T-helper 22 cell (primary cell): ENCODE measurements at places on chromosomes 2 and 18.

DNA sequence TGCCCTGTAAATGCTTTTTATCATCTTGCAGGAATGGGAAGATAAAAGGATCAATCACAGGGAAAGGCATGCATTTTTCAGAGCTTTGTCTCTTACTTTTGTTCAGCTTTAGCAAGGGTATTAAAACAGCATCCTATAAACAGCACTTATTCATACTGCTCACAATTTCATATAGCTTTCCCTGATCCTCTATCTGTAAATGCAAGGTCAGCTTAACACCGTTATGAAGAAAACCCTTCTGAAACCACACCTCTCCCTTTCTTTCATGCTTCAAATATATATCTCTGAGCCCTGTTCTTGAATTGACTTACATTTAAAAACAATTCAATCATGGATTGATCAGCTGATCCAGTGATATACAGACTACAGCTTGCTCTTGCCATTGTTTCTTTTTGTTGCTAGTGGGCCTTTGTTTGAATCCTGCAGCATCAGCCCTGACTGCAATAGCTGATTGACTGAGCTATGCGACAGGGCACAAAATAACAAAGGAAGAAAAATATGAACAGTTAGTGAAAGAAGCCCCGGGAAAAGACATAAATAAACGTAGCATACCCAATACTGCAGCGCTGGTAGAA is 795.5 kb upstream of the CDH2 start:
- no peak for DNase-seq

- DNase-seq = no peak
Observed at GRCh38 chr2:151999053-151999452, 99.8 kb downstream of the CACNB4 start.

DNA sequence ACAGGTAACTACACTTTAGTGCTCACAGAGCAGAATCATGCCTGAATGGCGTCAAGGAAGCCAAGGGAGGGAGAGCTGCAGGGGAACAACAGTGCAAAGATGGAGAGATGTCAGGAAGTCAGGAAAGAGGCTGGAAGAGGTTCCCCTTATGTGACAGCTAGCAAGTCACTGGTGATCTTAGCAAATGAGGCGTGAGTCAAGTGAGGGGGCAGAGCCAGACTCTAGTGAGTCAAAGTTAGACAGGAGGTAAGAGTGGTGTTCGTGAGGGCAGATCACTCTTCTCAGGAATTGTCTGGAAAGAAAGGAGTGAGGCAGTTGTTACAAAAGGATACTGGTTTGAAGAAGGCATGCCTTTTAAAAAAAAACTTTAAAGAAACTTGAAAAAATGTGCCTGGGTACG is 87.1 kb downstream of the MEP1B start:
- DNase-seq = no peak

- DNase-seq = no peak
Observed at GRCh38 chr18:50183556-50183955, 11.4 kb downstream of the MYO5B start.

DNA sequence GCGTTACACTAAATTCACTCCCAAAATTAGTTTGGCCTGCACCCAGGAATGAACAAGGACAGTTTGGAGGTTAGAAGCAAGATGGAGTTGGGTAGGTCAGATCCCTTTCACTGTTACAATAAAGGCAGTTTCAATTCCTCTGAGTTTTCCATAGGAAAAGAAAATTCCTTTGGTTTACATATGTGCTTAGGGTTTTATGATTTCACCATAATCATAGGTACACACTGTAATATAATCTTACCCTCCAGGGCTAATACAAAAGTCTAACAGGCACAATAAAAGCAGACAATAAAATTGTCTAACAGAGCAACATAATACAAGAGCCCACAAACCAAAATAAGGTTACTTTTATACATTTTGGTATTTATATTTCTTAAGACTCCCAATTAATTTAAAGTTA is 391.5 kb upstream of the KCNJ3 start:
- no peak for DNase-seq

DNA sequence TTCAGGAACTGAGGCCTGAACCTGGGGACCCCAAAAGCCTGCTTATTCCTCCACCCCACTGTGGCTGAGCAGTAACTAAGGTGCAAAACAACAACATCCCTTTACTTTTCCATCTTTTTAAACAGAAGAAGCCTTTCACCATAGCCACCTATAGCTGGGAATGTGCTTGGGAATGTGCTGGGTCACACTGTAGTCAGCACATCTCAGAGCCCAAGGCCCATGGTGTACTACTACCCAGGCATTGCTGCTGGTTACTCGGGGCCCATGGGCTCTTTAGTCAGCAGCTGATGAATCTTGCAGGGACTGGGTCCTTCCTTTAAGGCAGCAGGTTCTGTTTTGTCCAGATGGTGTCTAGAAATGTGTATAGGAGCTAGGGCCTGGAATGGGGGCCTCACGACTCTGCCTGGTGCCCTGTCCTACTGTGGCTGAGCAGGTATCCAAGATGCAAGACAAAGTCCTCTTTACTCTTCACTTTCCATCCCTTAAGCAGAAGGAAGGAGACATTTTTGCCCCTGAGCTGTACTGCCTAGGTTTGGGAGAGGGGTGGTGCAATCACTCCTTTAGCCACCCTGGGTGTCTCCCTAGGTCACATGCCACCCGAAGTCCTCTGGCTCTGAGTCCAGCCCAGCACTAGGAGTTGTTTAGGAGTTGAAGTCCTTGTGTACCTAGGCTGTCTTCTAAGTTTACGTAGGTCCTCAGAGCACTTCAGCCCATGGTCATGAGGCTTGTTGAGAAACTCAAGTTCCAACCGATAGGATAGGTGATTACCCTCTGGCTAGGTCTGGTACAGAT is 70.1 kb downstream of the OXER1 start:
- no peak for DNase-seq

GRCh38 chr2:200625282-200625681 is 39.5 kb downstream of the AOX1 start:
- DNase-seq = no peak

GRCh38 chr2:200929334-200930249 is 33.9 kb downstream of the ORC2 start:
- DNase-seq = no peak

DNA sequence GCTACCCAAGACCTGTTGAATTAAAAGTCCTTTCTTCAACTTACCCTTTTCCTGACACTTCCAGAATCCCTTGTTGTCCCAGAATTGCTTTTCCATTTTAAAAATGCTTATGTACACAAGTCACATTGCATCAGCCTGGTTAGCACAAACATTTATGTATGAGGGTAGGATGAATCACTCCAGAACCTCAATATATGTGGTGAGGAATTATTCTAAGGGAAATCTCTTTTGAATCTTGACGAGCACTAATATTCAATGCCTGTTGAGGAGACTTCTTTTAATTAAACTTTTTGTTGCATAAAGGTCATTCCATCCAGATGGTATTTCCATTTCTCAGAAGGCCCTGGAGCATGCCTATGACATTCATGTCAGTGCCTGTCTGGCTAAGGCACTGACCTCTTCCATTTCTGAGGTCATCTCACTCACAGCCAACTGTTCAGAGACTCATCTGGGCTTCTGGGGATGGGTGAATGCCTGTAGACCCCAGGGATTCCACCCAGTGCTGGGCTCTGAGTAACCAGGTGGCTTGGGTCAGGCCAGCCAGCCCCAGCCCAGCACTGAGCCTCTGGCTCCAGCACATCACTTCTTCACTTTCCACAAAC is 28.2 kb downstream of the ACMSD start:
- DNase-seq = no peak

GRCh38 chr2:223914324-223914723 is 30.8 kb downstream of the WDFY1 start:
- no peak for DNase-seq

GRCh38 chr2:85215448-85216401 is 82.5 kb downstream of the TCF7L1 start:
- DNase-seq = no peak

- DNase-seq = no peak
Observed at GRCh38 chr2:44351676-44352075, 9.6 kb downstream of the PREPL start.

DNA sequence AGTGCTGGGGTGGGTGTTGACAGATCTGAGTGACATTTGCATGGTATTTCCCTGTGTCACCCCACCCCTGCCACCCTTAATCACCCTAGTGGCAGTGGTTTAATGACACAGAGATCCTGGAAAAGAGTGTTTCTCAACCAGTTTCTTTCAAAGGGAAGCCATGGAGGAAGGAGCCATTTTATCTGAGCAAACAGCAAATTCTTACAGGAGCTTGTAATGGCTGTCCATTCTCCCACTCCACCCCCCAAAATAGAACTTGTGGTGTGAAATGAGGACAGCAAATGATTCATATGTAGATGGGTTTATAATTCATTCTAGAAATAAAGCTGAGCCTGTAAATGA is 51.5 kb downstream of the CDC42EP3 start:
- no peak for DNase-seq

- DNase-seq = no peak
Observed at GRCh38 chr2:19187323-19188020, 171.0 kb downstream of the OSR1 start.

- DNase-seq = no peak
Observed at GRCh38 chr2:105763076-105763475, 18.4 kb downstream of the NCK2 start.

DNA sequence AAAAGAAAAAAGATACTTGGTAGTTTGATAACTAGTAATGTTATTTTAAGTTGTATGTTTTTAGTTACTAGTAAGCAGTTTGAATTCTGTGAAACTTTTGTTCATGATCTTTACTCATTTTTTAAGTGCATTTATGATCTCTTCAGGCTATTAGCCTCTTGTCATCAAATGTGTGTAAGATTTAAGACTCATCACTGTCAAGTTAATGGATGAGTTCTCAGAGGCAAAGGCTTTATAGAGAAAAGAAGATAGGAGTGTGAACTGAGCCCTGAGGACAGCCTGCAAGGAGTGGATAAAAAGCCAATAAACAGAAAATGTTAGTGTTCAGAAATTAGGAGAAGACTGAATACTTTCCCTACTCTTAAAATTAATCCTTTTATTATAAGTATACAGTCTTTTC is 13.5 kb downstream of the NDUFV2 start:
- no peak for DNase-seq

GRCh38 chr2:235551965-235552364 is 58.1 kb downstream of the AGAP1 start:
- DNase-seq = no peak

DNA sequence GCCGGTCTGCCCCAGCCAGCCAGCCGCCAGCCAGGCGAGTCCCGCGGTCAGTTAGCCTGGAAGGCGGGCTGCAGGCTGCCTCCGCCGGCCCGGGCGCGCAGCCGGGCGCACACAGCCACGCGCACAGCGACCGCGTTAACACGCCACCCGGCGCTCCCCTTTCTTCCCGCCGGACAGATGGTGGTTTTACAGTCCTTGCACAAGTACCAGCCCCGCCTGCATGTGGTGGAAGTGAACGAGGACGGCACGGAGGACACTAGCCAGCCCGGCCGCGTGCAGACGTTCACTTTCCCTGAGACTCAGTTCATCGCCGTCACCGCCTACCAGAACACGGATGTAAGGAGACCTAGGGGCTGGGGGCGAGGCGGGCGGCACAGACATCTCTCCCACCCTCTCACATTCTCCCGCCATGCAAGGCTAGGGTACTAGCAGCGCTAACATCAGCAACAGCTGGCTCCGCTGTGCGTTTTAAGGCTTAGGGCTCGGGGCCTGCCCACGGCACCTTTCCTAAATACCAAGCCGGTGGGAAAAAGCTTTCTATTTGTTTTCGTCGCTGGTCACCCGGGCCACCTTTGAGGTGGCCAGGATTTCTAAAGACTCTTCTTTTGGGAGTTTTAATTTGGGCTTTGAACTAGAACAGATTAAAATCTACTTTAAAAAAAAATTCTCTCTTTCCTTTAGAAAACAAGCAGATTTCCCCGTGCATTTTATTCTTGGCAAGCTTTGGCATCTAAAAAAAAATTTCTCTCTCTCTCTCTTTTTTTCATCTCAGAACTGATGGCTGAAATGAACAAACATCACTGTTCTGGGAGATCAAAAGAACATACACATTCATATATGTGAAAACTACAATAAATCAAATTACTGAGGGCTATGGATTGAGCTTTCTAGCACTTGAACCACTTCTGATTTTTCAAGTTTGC is 2.9 kb downstream of the TBR1 start:
- no peak for DNase-seq

DNA sequence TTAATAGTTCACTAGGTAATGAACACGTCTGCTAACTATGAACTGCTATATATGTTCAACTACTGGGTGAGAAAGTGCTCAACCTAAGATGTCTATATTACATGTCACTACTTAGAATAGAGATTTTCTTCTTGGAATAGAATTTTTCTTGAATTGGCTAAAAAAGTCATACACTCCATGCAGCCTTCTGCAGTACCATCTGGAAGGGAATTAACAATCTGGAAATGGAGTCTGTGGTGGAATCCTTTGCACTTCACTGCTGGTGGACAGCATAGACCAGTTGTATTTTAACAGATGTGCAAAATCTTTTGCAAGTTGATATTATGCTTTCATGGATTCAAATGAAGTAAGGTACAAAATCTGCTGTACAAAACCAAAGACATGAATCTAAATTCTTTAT is 799.6 kb downstream of the KCNJ3 start:
- DNase-seq = no peak

DNA sequence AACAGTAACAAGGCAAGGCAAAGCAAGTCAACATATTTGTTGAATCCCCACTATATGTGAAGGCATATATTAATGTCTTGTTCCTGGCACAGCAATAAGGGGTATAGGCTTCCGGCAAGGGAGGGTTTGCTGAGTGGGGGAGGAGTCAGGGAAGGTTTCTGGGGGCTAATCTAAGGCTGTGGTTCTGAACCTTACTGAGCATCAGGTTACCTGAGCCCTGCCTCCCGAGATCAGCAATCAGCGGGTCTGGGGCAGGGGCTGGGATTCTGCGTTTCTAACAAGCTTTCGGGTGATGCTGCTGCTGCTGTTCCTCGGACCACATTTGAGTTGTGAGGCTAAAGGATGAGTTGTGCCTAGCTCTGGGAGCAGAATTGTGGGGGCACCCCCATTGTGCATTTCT is 401.7 kb upstream of the SPRED2 start:
- DNase-seq = no peak

DNA sequence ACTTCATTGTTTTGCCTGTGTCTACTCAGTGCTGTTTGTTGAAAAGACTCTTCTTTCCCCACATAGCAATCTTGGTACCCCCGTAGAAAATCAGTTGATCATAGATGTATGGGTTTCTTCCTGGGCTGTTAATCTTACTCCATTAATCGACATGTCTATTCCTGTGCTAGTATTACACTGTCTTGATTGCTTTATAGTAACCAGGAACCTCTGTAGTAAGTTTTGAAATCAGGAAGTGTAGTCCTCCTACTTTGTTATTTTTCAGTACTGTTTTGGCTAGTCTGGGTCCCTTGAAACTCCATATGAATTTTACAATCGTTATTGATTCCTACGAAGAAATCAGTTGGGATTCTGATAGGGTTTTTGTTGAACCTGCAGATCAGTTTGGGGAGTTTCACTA is 78.8 kb upstream of the FAM136A start:
- DNase-seq = no peak

- DNase-seq = no peak
Observed at GRCh38 chr2:41763141-41763540, 284.7 kb upstream of the PKDCC start.

DNA sequence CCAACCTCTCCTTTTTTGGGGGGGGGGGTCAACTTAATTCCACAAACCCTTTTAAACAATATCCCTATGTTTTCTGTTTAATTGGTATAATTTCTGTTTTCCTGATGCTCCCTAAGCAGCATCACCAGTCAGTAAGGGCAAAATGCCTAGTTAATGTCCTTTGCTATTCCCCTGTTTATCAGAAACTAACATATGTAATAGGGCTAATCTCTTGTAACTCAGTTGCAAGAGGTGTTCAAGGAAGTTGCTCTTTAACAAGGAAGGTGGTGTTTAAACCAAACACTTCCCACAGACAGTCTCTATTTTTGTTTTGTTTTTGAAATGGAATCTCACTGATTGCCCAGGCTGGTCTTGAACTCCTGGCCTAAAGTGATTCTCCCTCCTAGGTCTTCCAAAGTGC is 6.5 kb upstream of the COQ10B start:
- DNase-seq = no peak

GRCh38 chr18:79169958-79170555 is 100.9 kb downstream of the ATP9B start:
- DNase-seq = no peak
